ENCODE measurements at places on chromosomes 1 and 21.

- no peak for DNase-seq
Observed at GRCh38 chr1:32991386-32991785, 26.8 kb upstream of the RNF19B start.

DNA sequence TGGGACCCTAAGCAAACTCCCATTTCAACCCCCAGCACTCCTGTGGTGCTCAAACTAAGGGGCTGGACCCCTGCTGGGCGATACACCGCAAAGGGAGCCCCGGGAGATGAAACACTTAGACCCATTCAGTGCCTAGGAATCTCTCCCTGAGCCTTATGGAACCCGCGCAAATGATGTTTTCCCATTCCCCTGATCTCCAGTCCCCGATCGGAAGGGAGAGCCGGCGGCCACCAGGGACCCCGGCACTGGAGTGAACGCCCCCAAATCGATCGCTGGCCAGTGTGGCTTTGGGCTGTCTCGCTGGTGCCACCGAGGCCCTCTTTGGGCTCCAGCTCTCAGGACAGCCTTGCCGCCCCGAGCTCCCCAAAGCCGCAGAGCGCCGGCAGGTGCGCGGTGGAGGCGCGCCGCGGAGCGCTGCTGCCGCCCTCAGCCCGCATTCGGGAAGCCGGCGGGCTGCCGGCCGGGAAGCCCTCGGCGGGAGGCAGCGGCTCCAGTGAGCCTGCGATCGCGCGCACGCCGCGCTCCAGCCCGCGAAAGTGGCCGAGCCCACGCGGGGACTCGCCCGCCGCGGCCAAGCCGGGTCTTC lies 1.1 kb downstream of the PLXNA2 start:
- DNase-seq: no peak

GRCh38 chr1:36284517-36284916 lies 21.7 kb upstream of the SH3D21 start:
- DNase-seq: no peak

DNA sequence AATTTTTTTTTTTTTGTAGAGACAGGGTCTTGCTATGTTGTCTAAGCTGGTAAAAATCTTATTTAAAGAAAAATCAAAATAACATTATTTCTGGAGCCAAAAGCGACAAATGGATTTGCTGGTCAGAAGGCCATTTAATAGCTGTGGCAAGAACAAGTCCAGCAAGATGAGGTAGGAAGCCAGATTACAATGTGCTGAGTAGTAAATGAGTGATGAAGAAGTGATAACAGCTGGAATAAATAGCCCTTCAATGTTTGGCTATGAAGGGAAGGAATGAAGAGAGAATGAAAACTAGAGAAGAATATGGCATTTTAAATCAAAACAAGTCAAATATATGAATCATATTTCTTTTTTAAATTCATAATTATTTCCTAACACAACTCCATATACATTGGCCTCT lies 34.5 kb downstream of the SYDE2 start:
- DNase-seq: no peak

GRCh38 chr1:61300899-61301298 lies 218.5 kb downstream of the NFIA start:
- no peak for DNase-seq

DNA sequence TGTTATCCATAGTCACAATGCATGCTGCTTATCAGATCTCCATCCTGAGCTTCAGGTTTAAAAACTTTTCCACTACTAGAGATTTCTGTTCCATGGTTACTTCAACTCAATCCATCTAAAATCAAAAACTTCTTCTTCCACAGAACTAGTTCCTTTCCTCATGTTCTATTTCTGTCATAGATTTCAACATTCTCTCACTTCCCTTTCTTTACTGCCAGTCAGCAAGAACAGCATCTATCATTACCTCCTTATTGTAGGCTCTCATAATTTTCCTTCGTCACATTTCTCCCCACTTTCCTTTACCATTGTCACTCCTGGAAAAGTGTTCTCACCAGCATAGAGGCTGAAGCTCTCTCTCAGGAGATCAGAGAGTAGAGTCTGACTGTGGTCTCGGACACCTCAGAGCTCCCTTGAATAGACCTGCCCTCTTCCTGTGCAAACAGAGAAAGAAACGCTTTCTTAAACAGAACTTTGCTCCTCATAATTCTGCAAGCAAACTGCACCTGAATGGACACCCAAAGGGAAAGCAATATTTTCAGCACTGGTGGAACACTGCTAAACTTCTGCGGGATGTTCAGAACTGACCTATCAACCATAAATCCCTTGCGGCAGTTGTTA lies 48.7 kb upstream of the KIRREL1 start:
- peak; percentile 32 for DNase-seq

Data from colonic mucosa (tissue), 4 donors.